Activated T-cell treated with anti-CD3 and anti-CD28 coated beads for 24 hours (primary cell): ENCODE measurements at places on chromosomes 3 and 15.

DNA sequence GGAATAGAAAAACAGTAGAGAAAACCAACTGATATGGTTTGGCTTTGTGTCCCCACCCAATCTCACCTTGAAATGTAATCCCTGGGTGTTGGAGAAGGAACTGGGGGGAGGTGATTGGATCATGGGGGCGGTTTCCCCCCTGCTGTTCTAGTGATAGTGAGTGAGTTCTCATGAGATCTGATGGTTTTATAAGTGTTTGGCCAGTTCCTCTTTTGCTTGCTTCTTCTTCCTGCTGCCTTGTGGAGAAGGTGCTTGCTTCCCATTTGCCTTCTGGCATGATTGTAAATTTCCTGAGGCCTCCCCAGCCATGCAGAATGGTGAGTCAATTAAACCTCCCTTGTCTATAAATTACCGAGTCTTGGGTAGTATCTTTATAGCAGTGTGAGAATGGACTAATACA is 48.4 kb downstream of the EOMES start:
- no peak for DNase-seq

GRCh38 chr15:80992441-80992840 is 2.8 kb upstream of the MESD start:
- DNase-seq, result no peak

GRCh38 chr3:70519026-70519425 is 206.6 kb upstream of the MDFIC2 start:
- no peak for DNase-seq

DNA sequence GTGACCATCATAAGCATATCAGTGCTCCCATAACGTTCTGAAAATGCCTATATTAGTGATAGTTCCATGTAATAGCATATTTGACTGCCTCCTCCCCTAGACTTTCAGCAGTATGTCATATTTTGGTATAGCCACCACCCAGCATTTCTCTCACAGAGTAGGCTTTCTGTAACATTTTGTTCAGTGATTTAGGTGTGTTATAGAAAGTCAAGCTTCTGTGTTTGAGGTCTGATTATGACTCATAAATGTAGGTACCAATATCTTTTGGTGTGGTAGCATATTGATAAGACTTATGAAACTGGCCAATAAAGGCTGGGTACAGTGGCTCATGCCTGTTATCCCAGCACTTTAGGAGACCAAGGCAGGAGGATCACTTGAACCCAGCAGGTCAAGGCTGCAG is 34.3 kb upstream of the ZMAT3 start:
- no peak for DNase-seq

DNA sequence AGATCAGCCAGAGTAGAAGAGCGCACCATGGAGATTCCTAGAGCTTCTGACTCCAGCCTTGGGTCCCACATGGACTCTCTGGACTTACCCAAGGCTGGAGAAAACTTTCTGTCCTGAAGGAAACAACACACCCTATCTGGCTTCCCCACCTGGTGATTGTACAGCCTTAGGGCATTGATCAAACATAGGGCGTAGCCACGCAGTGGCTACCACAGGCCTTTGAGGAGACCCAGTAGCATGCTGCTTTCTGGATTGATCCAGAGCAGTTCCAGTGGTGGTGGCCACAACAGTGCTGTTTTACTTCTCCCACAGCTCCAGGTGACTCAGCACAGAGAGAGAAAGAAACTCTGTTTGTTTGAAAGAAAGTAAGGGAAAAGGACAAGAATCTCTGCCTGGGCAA is 23.5 kb downstream of the PYDC2 start:
- no peak for DNase-seq

GRCh38 chr15:39828374-39828931 is 45.8 kb upstream of the FSIP1 start:
- DNase-seq, result no peak

DNA sequence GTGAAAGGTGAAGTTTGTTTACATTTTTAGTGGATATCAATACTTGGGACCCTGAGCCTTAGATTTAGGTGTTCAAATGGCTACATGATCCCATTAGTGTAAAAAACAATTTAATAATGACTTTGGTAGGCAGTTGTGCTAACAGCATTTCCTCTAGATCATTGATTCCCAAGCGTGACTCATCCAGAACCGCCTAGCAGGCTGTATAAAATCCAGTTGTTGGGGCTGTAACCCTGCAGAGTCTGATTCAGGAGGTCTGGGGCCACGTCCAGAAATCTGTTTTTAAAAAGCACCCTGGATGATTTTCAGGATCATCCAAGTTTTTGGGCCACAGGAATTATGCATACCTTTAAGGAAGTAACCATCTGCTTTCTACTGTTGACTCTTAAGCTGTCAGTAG is 156.4 kb downstream of the TP63 start:
- no peak for DNase-seq

DNA sequence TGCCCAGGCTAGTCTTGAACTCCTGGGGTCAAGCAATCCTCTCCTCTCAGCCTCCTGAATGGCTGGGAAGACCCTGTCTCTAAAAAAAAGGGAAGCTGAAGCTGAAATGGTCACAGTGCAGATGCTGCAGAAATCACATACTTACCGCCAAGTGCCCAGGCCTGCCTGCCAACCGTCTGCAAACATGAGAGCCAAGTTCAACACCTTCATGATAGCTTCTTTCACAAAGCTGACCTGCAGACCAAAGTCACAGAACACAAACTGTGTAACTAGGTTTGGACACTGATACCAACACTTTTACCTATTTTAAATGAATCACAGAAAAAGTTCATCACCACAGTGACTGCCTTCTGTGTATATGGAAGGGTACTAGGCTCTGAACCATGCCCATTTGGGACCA is 22.8 kb upstream of the CYFIP1 start:
- DNase-seq, result no peak

DNA sequence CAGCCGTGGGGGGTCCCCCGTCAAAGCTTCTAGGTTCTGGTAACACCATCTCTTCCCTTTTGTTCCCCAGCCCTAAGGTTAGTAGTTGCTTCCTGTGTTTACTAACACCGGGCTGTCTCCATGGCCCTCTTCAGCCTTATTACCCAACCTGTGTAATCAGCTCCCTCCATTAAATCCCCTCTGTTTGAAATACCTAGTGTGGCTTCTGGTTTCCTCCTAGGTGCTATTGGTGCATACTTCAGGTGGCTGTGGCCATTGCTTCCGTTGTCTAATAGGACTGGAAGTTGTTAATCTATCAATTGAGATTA is 35.3 kb downstream of the MOBP start:
- DNase-seq, result no peak

DNA sequence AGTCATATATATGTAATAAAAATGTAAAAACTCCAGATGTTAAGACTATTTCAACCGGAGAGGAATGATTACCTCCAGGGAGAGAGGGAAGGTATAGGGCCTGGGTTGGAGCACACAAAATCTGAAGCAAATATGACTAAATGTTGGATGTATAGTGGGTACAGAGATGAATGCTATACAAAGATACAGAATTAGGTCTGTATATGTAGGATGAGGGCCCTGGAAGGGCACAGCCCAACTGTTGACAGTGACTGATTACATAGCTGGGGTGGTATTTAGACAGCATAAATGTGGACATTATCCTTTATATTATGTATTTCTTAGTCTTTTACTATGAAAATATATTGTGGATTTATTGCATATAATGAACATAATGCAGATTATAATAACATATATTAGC is 94.4 kb upstream of the SPATA12 start:
- DNase-seq, result no peak

GRCh38 chr3:29026286-29026685 is 254.6 kb upstream of the RBMS3 start:
- no peak for DNase-seq

- no peak for DNase-seq
Observed at GRCh38 chr3:1439395-1439794, 346.6 kb downstream of the CNTN6 start.

DNA sequence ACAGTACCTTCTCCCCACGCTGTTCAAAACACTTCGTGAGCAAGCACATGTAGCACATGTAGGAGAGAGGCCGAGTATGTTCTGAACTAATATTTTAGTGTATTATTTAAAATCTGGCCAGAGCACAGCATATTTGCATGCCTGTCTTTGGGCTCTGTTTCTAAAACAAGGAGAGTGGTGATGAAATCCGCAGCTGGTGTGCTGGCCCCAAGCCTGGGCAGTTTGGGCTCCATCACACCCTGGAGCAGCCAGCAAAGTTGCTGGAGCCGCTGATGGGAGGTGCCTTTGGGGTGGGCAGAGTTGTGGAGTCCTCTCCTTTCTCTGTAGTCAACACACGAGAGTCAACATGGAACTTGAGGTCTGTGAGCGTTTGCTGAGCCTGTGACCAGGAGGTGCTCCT is 116.6 kb downstream of the SLCO3A1 start:
- no peak for DNase-seq

DNA sequence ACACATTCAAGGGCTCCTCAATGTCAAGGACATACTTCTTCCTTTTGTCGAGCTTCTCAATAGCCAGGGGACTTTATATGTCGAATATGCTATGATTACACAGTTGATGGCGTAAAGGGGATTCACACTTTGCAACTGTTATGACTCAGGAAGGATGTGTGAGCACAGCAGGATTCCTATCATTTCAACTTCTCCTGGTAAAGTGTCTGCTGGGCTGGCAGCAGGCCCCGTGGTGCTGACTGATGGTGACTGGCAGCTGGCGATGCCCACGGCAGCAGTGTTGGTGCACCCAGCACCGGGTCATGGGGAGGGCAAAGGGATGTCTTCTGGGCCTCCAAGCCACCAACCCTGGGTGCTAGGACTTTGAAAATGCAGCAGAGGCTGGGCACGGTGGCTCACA is 44.8 kb upstream of the GNB5 start:
- no peak for DNase-seq

GRCh38 chr3:102307442-102307841 is 127.4 kb upstream of the ZPLD1 start:
- no peak for DNase-seq

GRCh38 chr15:46117071-46117470 is 482.2 kb downstream of the SQOR start:
- no peak for DNase-seq

- no peak for DNase-seq
Observed at GRCh38 chr3:159593927-159594605, 394.6 kb upstream of the IL12A start.

- no peak for DNase-seq
Observed at GRCh38 chr3:124091716-124092115, 99.8 kb upstream of the ROPN1 start.

GRCh38 chr3:95607926-95608325 is 1206.5 kb upstream of the EPHA6 start:
- no peak for DNase-seq

GRCh38 chr3:188584162-188584529 is 430.2 kb downstream of the LPP start:
- peak; percentile 29 for DNase-seq

- DNase-seq, result no peak
Observed at GRCh38 chr3:12440927-12441714, 43.2 kb upstream of the TSEN2 start.

DNA sequence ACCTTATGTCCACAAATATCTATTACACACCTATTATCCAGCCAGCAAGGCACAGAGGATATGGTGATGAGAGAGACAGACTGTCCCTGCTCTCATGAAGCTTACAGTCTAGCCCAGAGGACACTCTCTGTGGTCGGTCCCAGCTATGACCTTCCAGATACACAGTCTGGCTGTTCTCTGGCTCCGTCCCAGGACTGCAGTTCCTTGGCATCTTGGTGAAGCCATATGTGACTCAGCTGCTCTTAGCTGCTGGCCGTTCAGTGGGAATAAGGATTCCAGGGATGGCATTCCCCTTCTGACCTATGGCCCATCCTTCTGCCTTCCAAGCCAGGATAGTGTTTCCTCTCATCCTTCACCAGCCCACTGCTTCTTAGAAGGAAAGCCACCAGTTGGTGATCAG is 30.8 kb downstream of the MEX3B start:
- DNase-seq, result no peak

GRCh38 chr3:196835086-196835485 is 32.6 kb upstream of the SENP5 start:
- no peak for DNase-seq

DNA sequence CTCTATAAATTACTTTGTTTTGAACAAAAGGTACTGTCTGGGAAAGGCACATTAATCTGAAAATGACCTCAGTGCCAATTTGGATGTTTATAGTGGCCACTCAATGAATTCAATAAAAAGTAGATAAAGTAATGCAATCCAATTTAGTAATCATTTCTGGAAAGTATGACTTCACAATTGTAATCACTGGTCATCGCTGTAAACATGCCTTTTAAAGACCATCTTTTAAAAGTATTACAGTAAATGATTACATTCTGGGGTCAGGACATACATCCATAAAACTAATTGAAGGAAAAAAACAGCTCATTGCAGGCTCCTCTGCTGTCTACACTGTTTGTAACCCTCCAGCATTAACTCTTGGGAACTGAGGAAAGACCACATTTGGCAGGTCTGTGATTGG is 43.2 kb downstream of the HRH1 start:
- no peak for DNase-seq

GRCh38 chr15:61318802-61319525 is 89.9 kb upstream of the RORA start:
- DNase-seq, result no peak

DNA sequence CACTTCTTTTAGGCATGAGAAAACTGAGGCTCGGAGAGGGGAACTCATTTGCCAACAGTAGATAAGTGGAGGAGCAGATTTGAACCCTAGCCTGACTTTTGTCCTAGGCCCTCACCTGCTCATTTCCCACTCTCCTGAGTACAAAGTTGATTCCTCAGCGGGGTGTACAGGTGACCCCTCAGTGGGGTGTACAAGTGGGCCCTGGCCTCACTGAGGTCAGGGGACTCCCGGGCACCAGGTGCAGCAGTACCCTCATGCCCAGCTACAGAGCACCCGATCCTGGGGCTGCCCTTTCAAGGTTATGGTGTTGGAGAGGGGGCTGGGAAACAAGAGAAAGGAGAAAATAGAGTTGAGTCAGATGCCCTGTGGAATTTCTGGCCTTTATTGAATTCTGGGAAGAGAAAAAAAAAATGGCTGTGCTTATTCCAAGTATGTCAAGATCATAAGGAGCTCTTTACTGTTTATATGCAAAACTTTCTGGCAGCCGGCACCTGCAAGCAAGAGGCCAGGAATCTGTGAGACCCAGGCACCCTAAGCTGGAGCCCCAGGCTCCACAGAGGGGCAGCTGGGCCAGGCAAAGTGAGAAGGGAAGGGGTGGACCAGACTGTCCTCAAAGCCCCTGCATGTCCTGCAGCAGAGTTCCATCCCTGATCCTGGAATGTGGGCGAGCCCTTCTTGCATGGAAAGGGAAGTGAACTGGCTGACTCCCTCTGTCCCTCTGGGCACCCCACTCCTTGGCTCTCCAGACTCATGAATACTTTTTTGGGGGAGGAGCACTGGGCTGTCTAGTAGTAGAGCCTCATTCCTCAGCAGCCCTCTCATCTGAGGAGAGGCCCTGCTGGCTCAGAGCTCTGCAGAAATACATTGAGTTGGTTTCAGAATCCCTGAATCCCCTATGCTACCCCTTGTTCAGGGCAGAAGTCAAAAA is 43.1 kb downstream of the AMOTL2 start:
- no peak for DNase-seq

- no peak for DNase-seq
Observed at GRCh38 chr3:37823189-37823588, 38.5 kb upstream of the CTDSPL start.
